Regular cardiac myocyte (primary cell): ENCODE measurements at places on chromosomes 5 and 9. TPM values are rescaled to one million over a fixed set of nuclear protein-coding genes. Genes with fewer than 3 reads are reported as not detected.

The CCIN gene
- 1.7 and 4.8 TPM in 2 replicates for total RNA-seq

The PCDHA8 gene
- total RNA-seq: under 0.01 TPM in 2 replicates

The GPR150 gene
- 0.96 and 2.5 TPM in 2 replicates for total RNA-seq

The CTXN3 gene
- total RNA-seq: not detected in 2 replicates

The INSL4 gene
- total RNA-seq: not detected in 2 replicates

The MSMP gene
- total RNA-seq: not detected in 2 replicates

The LOX gene
- 179 and 324 TPM in 2 replicates for total RNA-seq

The FAM78A gene
- total RNA-seq: 0.85 and 1.2 TPM in 2 replicates

The IL13 gene
- not detected in 2 replicates for total RNA-seq

The PCDHA1 gene
- 0.28 TPM in 1 of 2 replicates, not detected in the other for total RNA-seq

The POLR1E gene
- 31.3 and 48.5 TPM in 2 replicates for total RNA-seq

The AFAP1L1 gene
- 9.6 TPM in 2 replicates for total RNA-seq

The FCN1 gene
- total RNA-seq: not detected in 2 replicates

The FBP2 gene
- not detected in 2 replicates for total RNA-seq

The GRXCR2 gene
- total RNA-seq: not detected in 2 replicates

The TLR4 gene
- total RNA-seq: 43.1 and 58.5 TPM in 2 replicates

The DEPDC1B gene
- 1.1 and 13.6 TPM in 2 replicates for total RNA-seq

The HRCT1 gene
- 0.28 and 0.58 TPM in 2 replicates for total RNA-seq

The CORO2A gene
- total RNA-seq: 0.56 and 0.58 TPM in 2 replicates

The IL5 gene
- total RNA-seq: 0.28 TPM in 1 of 2 replicates, not detected in the other

The ADGRD2 gene
- not detected in 2 replicates for total RNA-seq

The LECT2 gene
- total RNA-seq: not detected in 2 replicates

The TEX48 gene
- not detected in 2 replicates for total RNA-seq

The CDKN2A gene
- total RNA-seq: 8.6 and 17.8 TPM in 2 replicates

The RAB3C gene
- not detected in 2 replicates for total RNA-seq

The SOHLH1 gene
- not detected in 2 replicates for total RNA-seq

The PTCD2 gene
- total RNA-seq: 10.2 and 12.7 TPM in 2 replicates

The GRM6 gene
- total RNA-seq: not detected in 2 replicates

The SHISAL2B gene
- not detected in 2 replicates for total RNA-seq

The HEMGN gene
- not detected in 2 replicates for total RNA-seq

The TAF1L gene
- not detected in 2 replicates for total RNA-seq

The PCDHGA3 gene
- 0.38 and 1.7 TPM in 2 replicates for total RNA-seq

The HNRNPK gene
- 494 and 715 TPM in 2 replicates for total RNA-seq

The TMEM252 gene
- not detected in 2 replicates for total RNA-seq

The HTR4 gene
- total RNA-seq: not detected in 2 replicates

The ITK gene
- total RNA-seq: under 0.01 TPM in 1 of 2 replicates, not detected in the other

The NSUN2 gene
- total RNA-seq: 42.0 and 82.1 TPM in 2 replicates

The COL15A1 gene
- 5.9 and 122 TPM in 2 replicates for total RNA-seq

The IL31RA gene
- under 0.01 and 0.19 TPM in 2 replicates for total RNA-seq

The KCNV2 gene
- total RNA-seq: not detected in 2 replicates

The CKMT2 gene
- total RNA-seq: 1.3 and 23.7 TPM in 2 replicates

The SLC27A6 gene
- under 0.01 TPM in 1 of 2 replicates, not detected in the other for total RNA-seq
